ENCODE measurements at places on chromosomes 7 and 10.
A peak's percentile ranks its signal among the peaks of the same experiment; 100 is the strongest.

- no peak for DNase-seq
These were observed 1.7 kb downstream of the PTPRN2 start for GRCh38 chr7:158585721-158586498.

DNA sequence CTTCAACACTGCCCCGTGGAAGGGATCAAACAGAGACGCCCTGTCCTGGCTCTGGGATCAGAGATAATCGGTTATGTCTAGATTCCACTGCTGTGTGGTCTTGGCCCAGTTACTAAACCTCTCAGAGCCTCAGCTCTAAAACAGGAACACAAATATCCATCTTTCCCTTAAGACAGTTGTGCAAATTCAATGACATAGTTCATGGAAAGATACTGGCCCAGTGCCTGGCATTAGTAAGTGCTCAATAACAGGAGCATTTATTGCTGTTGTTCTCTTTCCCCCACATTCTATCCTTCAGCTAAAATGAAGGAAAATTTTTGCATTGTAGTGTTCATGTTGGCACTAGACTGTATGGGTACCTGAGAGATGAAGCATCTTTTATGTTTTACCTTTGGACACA lies 58.6 kb downstream of the TACC2 start:
- no peak for DNase-seq

GRCh38 chr10:92142512-92142911 lies 148.4 kb downstream of the CPEB3 start:
- DNase-seq = no peak

DNA sequence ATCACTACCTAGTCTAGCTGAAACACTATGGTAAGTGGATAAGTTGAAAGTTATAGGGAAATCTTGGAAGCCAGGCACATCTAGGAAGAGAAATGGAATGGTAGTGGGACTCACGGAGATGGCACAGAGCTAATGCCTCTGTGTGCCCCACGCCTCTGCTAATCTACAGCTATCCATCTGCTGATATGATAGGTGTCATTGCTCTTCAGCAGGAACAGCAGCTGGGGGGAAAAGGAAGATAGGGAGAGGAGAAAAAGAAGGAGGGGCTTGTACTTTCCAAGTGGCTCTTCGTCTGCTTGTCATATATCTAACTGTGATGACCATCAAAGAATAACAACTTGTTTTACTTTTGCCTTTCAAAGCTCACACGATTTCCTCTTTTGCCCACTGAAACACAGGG lies 1199.1 kb upstream of the SORCS1 start:
- no peak for DNase-seq

GRCh38 chr10:116524736-116525135 lies 21.0 kb upstream of the PNLIP start:
- no peak for DNase-seq

- no peak for DNase-seq
These were observed 37.7 kb upstream of the HDAC9 start for GRCh38 chr7:18457832-18458231.

DNA sequence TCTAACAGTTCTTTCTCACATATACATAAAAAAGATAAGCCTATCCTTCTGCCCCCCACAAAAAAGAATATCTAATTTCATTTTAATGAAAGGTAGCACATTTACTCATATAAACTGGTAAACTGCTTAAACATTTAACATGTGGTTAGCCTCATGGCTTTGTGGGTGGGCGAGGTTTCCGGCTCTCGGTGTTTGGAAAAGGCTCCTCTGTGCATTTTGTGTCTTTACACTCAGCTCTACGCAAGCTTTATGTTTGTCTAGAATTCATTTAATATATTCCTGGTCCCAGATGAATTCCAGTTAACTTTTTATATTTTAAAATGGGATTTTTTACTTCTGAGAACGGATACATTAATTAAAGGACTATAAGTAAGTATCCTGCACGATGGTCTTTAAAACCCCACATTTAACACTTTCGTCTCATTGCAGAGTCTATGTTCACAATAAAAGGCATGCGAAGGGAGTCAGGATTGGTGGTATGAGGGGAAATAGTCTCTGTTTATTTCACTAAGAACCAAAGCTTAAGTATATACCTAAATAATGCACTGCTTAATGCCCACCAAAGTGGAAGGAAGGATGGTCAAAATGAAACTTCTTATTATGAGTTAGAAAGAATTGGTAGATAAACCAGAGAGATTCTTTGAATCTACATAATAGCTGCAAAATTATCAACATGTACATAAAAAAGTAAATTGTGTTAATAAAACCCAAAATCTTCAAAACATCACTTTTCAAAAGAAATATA lies 197.2 kb downstream of the CRPPA start:
- DNase-seq = peak; percentile 4

DNA sequence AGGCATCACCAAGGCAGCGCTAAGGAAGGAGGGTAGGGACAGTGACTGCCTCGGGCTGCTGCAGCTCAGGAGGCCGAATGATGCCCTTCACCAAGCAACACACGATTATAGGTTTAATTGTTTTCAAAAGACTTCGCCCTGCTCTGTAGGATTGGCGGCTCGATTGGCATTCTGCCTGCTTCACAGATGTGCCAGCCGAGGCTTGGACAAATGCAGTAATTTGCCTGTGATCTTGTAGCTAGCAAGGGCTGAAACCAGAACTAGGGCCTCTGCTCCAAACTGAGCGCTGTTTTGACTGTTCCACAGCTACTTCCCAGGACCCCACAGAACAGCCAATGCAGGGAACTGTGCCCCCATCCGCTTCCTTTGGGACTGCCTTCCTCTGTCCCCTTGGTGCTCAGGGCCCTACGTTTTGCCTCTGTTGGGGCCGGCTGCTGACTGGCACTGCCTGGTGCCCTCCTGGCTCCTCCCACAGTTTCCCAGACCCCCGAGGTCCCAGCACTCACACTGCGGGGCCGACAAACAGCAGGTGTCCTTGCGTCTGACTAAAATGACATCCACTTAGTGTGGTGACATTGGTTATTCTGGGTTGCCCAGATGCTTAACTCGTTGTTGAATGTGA lies 62.6 kb upstream of the EN2 start:
- DNase-seq = no peak

DNA sequence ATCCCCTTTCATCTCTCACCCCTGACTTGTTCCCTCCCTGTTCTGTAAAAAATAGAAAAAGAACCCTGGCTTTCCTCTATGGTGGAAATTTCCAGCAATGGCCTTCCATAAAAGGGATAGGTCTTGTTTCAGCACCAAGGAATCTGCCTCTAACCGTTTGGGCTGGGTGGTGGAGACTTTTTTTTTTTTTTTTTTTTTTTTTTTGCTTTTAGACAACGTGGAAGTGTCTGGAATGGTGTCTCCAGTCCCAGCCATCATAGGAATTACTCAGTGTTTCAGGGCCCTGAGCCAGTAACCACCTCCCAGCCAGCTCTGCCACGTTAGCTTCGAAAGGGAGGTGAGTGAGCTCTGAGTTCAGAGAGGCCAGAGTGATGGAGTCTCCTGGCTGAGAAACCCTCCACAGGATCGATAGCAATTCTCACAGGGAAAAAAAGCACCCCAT lies 97.3 kb upstream of the COL1A2 start:
- no peak for DNase-seq

- DNase-seq = no peak
These were observed 62.5 kb upstream of the AKR1E2 start for GRCh38 chr10:4763513-4763912.

DNA sequence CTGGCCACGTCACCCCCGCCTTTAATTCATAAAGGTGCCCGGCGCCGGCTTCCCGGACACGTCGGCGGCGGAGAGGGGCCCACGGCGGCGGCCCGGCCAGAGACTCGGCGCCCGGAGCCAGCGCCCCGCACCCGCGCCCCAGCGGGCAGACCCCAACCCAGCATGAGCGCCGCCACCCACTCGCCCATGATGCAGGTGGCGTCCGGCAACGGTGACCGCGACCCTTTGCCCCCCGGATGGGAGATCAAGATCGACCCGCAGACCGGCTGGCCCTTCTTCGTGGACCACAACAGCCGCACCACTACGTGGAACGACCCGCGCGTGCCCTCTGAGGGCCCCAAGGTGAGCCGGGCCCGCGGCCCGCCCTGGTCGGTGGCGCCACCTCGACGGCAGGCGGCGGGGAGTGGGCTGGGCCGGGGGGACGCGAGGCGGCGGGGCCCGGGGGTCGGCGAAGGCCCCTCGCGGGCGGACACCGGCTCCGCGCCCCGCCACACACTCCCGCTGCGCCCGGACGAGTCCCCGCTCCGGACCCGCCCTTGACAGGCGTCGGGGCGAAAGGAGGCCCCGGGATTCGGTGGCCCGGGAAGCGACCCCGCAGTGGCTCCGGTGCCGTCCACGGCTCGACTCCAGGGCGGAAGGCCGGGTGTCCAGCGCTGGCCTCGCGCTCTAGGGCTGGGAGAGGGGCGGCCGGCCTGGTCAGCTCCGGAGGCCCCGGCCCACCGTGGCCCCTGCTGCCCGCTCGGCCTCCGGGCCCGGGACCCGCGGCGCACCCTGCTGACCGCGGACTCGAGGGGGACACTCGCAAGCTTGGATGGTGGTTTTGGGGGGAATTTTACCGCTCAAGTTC lies 557 bp downstream of the BAG3 start:
- no peak for DNase-seq

DNA sequence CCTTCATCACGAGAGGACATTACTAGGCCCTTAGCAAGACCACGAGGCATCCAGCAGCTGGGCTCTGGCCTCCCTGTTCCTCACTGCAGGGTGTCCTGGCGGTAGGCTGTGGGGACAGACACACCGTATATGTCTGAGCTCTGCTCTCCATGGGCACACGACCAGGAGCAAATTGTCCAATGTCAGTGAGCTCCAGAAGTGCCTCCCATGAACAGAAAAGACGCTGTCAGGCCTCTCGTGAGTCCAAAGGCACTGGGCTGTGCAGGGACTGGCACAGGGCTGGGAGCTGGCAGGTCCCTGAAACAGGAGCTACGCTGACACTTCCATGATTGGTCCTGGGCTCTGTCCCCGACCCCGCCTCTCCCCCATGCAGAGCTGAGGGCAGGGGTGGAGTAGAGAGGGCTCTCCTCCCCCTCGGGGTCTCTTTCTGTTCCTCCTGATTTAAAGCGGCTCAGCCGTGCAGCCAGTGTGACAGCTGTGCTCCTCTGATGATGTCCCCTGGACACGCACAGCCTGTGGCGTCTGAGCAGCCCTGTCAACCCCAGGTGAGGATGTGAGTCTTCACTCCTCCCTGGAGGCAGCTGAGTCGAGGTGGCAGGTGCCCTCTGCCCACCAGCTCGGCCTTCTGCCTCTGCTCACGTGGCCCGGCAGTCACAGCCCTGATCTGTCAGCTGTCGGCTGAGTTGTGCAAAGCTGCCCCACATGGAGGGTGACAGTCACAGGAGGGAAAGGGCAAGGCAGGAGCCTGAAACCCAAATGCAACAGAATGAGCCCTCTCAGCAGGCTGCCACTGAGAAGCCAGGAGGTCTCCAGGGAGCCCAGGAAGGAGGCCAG lies 13.0 kb downstream of the ANTXRL start:
- no peak for DNase-seq

DNA sequence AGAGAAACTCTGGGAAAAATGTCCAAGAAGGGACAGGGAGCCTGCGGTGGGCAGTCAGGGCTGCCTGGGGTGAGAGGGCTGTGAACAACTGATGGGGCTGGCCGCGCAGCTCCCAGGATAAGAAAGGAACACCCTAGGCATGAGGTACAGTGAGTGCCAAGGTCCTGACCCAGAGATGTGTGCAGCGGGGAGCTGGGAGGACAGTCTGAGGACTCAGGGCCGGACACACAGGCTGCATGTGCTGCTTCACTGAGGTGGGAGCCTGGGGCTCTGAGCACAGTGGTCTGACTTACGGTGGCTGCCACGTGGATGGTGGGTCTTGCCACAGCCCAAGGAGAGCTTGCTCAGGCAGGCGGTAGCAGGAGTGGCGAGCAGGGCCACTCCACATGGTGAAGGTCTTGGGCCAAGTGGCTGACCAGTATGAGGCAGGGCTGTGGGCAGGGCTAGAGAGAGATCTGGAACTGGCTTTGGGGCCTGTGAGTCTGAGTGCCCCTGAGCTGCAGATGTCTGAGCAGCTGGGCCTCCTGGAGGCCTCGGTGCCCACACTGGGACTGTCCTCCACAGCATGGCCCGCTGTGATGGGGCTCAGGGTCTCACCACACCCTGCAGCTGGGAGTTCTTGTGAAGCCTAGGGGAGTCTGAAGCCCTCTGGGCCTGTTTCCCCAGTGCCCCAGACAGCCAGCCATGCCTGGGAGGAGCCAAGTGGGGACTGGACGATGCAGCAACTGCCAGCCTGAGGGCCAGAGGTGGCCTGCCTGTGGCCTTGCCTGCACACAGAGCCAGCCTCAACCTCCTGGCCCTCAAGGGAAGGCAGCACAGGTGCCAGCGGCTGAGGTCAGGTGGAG lies 60.3 kb downstream of the RASGEF1A start:
- DNase-seq = no peak

DNA sequence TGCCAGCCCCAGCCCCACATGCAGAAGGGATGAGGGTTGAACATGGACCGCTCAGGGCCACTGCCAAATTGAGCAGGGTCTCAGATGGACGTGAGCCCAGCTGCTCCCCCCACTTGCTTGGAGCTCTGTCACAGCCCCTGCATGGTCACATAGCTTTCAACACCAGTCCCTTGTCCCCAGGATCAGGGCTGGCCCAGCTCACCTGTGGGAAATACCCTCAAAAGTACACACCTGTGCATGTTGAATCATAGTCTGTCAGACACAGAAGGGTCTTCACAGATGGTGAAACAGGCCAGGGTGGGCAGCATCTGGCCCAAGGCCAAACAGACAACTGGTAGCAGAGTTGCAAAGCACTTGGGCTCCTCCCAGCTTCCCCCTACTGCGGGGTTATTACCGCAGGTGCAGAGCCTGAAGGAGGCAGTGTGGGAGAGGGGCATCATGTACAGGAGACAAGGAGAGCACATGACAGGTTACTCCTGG lies 77.6 kb upstream of the UNC5B start:
- no peak for DNase-seq

DNA sequence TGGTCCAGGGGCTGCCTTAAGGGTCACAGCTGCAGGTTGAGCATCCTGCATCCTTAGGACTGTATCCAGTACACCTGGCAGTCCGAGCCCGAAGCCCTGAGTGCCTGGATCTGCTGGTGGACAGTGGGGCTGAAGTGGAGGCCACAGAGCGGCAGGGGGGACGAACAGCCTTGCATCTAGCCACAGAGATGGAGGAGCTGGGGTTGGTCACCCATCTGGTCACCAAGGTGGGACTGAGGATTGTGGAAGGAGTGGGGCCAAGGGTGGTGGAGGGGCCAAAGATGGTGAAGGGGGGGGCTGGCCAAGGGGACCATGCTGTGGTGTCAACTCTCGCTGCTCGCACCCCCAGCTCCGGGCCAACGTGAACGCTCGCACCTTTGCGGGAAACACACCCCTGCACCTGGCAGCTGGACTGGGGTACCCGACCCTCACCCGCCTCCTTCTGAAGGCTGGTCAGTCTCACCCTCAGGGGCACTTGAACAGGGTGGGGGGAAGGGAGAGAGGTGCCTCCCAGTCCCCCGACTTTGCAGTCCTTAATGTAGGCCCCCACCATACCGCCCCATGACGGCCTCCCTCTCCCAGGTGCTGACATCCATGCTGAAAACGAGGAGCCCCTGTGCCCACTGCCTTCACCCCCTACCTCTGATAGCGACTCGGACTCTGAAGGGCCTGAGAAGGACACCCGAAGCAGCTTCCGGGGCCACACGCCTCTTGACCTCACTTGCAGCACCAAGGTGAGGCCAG lies 5.3 kb downstream of the NFKB2 start:
- DNase-seq = no peak

GRCh38 chr7:157516311-157516710 lies 179.5 kb downstream of the DNAJB6 start:
- DNase-seq = no peak
